ENCODE measurements at places on chromosomes 6 and 20.

DNA sequence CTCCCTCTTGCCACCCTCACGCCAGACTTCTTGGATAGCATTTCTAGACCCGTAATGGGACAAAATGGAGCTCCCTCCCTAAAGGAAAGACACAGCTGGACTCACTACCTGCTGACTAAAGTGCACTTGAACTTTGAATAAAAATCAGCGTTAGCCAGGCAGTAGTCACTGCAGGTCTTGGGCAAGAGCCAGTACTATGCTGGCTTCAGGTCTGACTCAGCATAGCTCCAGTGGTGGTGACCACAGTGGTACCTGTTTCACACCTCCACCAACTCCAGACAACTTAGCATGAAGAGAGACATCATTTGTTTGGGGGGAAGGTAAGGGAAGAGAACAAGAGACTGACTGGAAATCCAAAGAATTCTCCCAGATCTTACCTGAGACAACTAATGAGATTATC lies 906.8 kb downstream of the GRIK2 start:
- DNase-seq, result no peak

DNA sequence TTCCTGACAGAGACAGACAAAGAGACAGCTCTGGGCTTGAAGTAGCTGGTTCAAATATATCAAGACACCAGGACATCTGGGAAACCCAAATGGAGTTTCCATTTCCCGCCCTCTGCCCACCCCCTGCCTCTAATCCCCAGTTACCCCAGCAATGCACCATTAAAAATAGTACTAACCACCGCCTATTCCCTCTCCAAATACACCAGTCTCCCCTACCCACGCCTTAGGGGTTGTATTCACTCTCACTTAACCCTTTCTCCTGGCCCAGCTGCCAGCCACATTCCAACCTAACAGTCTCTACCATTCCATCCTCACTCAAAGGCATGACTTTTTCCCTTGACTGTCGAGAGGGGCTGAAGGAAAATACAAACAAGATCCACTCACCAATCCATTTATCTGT lies 22.4 kb downstream of the GABBR1 start:
- no peak for DNase-seq

GRCh38 chr6:56036916-56037600 lies 161.7 kb upstream of the BMP5 start:
- DNase-seq, result no peak

- no peak for DNase-seq
These were observed 211.9 kb downstream of the PREX1 start for GRCh38 chr20:48615871-48616270.

DNA sequence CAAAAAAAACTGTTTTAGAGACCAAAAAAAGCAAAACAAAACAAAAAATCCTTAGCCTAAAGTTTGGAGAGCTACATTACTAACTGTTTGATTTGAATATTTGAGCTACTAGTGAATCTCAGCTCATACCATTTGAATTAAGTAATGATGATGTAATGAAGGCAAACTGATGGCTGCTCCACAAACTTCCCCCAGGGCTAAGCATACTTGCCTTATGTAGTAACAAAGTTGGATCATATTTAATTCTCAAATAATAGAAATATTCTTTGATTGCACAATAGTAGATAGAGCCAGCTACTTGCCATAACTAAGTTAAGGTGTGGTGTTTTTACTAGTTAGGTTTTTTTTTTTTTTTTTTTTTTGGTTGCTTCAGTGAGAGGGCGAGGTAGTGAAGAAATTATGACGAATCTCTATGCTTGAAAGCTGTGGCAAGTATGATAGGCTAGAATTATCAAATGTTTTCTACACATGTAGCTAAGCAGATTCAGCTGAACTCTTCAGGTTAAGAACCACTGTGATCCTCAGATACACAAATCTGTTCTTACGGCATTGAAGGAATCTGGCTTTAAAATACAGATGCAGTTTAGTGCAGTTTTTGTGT lies 2.9 kb downstream of the RAB32 start:
- DNase-seq, result no peak
